Type B pancreatic cell (in vitro differentiated cells): ENCODE measurements at places on chromosomes 13 and 19. TPM values are rescaled to one million over a fixed set of nuclear protein-coding genes. Genes with fewer than 3 reads are reported as not detected.
A peak's percentile ranks its signal among the peaks of the same experiment; 100 is the strongest.

- H3K27me3 ChIP-seq: peaks cover 26% of the 10 kb centered on the region
- peaks cover 12% of the 10 kb centered on the region for H3K4me1 ChIP-seq
- no peaks in the 10 kb centered on the region for H3K36me3 ChIP-seq
- no peak for DNase-seq
Observed at GRCh38 chr13:114148521-114148855, 16.1 kb upstream of the RASA3 start.

DNA sequence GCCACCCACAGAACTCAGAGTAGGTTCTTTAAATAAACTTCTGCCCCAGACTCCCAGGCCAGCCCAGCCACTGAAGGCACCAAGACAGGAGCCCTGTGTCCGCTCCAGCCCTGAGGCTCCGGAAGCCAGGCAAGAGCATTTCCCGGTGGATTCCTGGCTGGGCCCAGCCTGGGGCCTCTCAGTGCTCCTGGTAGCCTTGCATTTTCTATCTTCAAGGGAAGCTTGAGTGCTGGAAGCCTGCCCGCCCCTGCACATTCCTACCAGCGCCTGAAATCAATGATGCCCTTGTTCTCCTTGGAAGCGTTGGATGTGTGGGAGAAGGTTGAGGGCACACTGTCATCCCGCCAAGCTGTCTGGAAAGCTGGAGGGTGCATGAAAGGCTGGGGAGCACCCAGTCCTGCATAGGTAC is 70.3 kb downstream of the ALOX5AP start:
- H3K36me3 ChIP-seq: no peaks in the 10 kb centered on the region
- peaks cover 38% of the 10 kb centered on the region for H3K4me1 ChIP-seq
- no peak for DNase-seq
- H3K4me3 ChIP-seq: no peak overlapping the region

DNA sequence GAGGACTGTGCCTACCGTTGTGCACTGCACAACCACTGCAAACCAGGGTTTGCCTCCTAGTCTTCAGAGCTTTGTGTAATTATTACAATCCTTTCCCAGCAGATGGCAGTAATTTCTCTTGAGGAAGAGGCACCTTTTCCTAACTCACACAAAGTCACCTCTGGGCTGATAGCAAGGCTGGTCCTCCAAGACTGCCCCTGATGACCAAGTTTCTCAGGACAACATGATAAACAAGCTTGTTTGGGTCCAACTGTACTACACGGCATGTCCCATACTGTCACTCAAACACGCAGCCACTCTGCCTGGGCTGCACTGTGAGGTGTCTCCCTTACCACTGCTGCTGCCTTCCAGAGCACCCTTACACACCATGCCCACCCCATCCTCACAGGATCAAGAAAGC is 39.3 kb downstream of the RFXAP start:
- DNase-seq: no peak
- no peak overlapping the region for H3K4me3 ChIP-seq
- H3K36me3 ChIP-seq: peaks cover 13% of the 10 kb centered on the region

CAB39L gene
- total RNA-seq: 11.4 and 18.1 TPM in 2 replicates

TNNT1 gene
- total RNA-seq: 27.6 and 83.1 TPM in 2 replicates

- DNase-seq: no peak
- peaks cover 6% of the 10 kb centered on the region for H3K4me1 ChIP-seq
- no peaks in the 10 kb centered on the region for H3K27me3 ChIP-seq
Observed at GRCh38 chr19:4089400-4089908, 22.8 kb upstream of the ZBTB7A start.

- no peak for DNase-seq
- no peaks in the 10 kb centered on the region for H3K36me3 ChIP-seq
Observed at GRCh38 chr13:20778311-20778710, 4.5 kb upstream of the EEF1AKMT1 start.

CADM4 gene
- total RNA-seq: 28.2 and 37.9 TPM in 2 replicates

DNA sequence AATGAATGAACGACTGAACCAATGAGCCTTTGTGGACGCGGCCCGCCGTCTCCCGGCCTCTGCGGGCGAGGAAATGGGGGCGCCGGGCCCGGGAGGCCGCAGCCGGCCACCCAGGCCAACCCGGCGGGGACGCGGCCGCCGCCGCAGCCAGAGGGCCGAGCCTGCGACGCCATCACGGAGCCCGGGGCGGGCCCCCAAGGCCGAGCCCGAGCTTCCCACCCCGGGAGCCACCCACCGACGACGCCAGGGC is 216 bp downstream of the SUGP2 start:
- H3K4me3 ChIP-seq: peak overlapping the region; percentile 98
- H3K4me1 ChIP-seq: peaks cover 15% of the 10 kb centered on the region
- H3K27ac ChIP-seq: no peak overlapping the region

GRCh38 chr19:55663846-55664536 is 9.2 kb downstream of the U2AF2 start:
- H3K27ac ChIP-seq: no peak overlapping the region
- H3K4me1 ChIP-seq: no peaks in the 10 kb centered on the region
- H3K4me3 ChIP-seq: no peak overlapping the region

- H3K36me3 ChIP-seq: no peaks in the 10 kb centered on the region
- H3K27ac ChIP-seq: no peak overlapping the region
- peaks cover 12% of the 10 kb centered on the region for H3K4me1 ChIP-seq
- no peaks in the 10 kb centered on the region for H3K27me3 ChIP-seq
- H3K4me3 ChIP-seq: no peak overlapping the region
Observed at GRCh38 chr13:73958657-73959397, 175.4 kb downstream of the KLF12 start.

DNA sequence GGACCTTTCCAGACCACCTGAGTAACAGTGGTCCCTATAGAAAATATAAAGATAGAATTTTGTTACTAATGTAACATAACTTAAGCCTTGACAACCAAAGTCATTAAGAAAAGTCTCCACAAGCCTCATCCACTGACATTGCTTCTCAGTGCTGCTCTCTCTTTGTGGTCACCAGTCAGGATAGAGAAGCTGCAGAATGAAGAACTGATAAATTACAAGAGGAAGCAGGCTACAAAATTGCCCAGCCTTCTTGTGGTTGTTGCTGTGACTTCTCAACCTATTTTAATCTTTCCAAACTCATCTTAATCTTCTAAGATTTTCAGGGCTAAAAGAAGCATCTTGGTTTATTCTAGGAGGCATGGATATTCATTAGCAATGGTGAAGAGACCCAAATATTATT is 343.8 kb downstream of the MZT1 start:
- H3K27me3 ChIP-seq: no peaks in the 10 kb centered on the region
- DNase-seq: no peak
- H3K36me3 ChIP-seq: no peaks in the 10 kb centered on the region

ZNF560 gene
- total RNA-seq: 0.10 TPM in 1 of 2 replicates, not detected in the other

- peaks cover 4% of the 10 kb centered on the region for H3K36me3 ChIP-seq
- no peak overlapping the region for H3K4me3 ChIP-seq
- DNase-seq: no peak
- H3K4me1 ChIP-seq: peaks cover 21% of the 10 kb centered on the region
Observed at GRCh38 chr13:40552895-40553294, 113.5 kb downstream of the FOXO1 start.

TEKTIP1 gene
- 1.3 and 3.4 TPM in 2 replicates for total RNA-seq

GRCh38 chr19:20444202-20444885 is 121.2 kb downstream of the ZNF737 start:
- no peak overlapping the region for H3K4me3 ChIP-seq
- H3K4me1 ChIP-seq: no peaks in the 10 kb centered on the region
- no peaks in the 10 kb centered on the region for H3K27me3 ChIP-seq
- no peak overlapping the region for H3K27ac ChIP-seq
- no peaks in the 10 kb centered on the region for H3K36me3 ChIP-seq

KLK2 gene
- total RNA-seq: 0.43 TPM in 1 of 2 replicates, not detected in the other

PABPC3 gene
- 0.17 and 0.29 TPM in 2 replicates for total RNA-seq

DNA sequence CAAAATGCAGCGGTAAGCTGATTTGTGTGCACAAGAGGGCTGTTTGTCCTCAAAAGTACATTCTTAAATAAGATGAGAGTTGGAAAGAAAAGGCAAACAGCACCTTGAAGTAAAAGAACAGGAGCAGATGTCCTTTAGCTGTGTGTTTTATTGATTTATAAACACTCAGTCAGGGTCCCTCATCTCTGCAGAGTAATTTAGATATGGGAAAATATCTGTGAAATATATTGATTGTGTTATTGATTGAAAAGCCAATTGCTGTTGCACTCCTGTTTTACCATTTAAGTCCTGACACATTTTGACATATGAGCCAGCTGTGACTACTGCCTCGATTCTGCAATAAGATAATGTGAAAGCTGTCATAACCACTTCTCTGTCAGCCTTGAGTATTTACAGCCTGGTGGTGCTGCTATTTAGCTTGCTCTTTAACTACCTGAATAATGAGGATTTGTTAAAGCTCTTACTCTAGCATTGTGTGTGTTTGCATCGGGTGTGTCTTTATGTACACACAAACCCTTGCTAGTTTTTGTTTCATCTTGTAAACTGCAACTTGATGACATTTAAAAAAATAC is 550.1 kb downstream of the DACH1 start:
- H3K4me3 ChIP-seq: no peak overlapping the region
- no peaks in the 10 kb centered on the region for H3K4me1 ChIP-seq
- no peaks in the 10 kb centered on the region for H3K27me3 ChIP-seq
- no peak for DNase-seq

GRCh38 chr19:10643968-10644259 is 10.2 kb upstream of the ILF3 start:
- H3K4me3 ChIP-seq: peak overlapping the region; percentile 58
- no peaks in the 10 kb centered on the region for H3K27me3 ChIP-seq
- H3K4me1 ChIP-seq: peaks cover 34% of the 10 kb centered on the region
- no peaks in the 10 kb centered on the region for H3K36me3 ChIP-seq
- peak overlapping the region; percentile 86 for H3K27ac ChIP-seq
- DNase-seq: no peak
